Activated naive CD4-positive, alpha-beta T cell treated with Interleukin-2 at 50 U/mL for 16 hours (primary cell): ENCODE measurements at places on chromosomes 16 and 17.

- no peak for DNase-seq
These were observed 4.8 kb downstream of the GAS7 start for GRCh38 chr17:10193632-10194031.

GRCh38 chr17:74779501-74779900, 3.4 kb upstream of the NAT9 start:
- DNase-seq, result peak; percentile 26

GRCh38 chr16:2856061-2856670, 1.8 kb downstream of the PRSS22 start:
- peak; percentile 30 for DNase-seq

DNA sequence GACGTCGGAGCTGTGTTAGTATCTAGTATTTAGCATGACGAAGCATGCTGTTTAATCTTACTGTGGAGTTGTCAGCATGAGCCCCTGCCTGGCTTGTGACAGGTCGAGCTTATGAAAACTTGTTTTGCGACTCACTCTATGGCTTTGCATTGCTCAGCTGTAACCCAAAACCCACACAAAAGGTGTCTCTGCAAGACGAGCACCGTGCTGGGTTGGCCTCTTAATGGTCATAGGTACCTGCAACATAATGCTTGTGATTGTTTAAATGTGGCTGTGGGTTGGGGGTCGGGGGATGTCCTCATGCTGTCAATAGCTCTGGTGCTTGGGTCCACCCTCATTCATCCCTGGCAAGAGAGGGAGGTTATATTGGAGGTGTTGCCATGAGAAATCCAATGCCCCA, 5.4 kb downstream of the NTN1 start:
- no peak for DNase-seq

- DNase-seq, result no peak
These were observed 4.3 kb downstream of the TRAF4 start for GRCh38 chr17:28747801-28748750.

DNA sequence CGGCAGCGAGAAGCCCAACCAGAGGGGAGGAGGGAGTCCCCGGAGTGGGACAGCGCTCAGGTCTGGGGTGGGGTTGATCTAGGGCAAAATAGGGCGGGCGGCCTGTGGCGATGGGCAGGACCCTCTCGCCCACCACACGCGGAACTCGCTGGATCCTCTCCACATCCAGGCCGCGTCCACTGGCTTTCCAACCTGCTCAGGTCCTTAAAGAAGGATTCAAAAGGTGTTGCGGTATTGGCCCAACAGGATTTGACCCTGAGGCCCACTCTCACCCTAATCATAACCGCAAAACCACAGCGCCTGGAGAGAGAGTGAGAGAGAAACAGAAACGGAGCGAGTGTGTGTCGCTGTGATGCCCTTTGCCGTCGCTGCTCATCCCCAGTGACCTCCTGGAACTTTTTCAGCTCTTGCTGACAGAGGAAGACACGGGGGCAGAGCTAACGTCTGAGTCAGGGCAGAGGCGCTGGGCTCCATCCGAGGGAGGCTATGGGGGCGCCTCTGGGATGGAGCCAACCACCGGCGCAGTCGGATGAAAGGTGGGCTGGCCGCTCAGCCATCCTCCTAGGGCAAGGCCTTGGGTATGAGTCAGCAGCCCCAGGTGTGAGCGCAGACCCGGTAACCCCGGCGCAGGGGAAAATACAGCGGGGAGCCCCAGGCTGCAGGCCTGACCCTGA, 16.7 kb upstream of the OR1F1 start:
- peak; percentile 56 for DNase-seq

- no peak for DNase-seq
These were observed 1.3 kb upstream of the PCGF2 start for GRCh38 chr17:38749223-38750043.

- DNase-seq, result no peak
These were observed 28.8 kb upstream of the RMI2 start for GRCh38 chr16:11316331-11317015.

DNA sequence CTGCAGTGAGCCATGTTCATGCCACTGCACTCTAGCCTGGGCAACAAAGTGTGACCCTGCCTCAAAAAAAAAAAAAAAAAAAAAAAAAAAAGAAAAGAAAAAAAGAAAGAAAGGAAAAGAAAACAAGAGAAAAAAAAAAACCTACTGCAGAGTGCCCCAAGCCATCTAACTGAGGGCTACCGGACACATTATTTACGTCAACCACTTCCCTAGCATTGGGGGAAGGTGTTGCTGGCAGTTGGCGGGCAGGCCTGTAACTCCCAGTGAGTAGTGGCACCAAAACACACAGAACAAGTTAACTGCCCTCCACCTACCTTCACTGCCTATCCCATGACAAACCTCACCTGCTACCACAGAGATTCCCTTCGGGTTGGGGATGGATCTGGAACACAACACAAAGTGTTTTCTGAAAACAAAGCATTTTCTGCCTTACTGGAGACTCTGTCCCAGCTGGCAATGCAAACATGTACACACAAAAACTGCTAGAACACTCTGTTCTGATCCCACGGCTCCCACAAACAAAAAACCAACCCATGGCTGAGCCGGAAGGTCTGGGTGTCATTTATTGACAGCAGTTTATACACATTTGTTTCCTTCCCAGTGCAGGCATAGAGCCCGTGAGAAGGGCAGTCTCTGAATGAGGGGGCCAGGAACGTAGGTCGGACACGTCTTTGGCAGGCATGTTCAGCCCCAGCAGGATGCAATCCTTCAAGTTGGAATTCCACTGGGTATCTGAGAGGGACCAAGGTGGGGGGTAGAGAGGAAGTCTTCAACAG, 11.0 kb downstream of the PHB1 start:
- DNase-seq, result no peak

DNA sequence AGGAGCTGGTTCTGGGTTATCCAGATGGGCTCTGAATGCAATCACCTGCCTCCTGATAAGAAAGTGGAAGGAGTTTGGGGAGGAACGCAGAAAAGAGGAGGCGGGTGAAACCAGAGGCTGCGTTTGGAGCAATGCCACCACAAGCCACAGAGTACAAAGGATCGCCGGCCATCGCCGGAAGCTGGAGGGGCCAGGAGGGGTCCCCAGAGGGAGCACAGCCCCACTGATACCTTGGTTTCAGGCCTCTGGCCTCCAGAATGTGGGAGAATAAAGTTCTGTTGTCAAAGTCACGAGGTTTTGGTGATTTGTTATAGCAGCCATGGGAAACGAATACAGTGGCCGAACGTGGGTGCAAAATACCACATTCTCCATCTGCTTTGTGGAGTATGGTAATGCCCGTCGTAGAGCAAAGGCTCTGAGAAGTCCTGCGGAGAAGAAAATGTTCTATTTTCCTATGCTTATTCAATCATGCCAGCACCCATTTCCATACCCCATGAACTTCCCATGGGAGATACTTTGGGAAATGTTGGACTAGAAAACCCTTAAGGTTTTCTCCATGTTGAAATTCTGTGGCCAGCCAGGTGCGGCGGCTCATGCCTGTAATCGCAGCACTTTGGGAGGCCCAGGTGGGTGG, 51.4 kb downstream of the ZDHHC7 start:
- DNase-seq, result no peak

DNA sequence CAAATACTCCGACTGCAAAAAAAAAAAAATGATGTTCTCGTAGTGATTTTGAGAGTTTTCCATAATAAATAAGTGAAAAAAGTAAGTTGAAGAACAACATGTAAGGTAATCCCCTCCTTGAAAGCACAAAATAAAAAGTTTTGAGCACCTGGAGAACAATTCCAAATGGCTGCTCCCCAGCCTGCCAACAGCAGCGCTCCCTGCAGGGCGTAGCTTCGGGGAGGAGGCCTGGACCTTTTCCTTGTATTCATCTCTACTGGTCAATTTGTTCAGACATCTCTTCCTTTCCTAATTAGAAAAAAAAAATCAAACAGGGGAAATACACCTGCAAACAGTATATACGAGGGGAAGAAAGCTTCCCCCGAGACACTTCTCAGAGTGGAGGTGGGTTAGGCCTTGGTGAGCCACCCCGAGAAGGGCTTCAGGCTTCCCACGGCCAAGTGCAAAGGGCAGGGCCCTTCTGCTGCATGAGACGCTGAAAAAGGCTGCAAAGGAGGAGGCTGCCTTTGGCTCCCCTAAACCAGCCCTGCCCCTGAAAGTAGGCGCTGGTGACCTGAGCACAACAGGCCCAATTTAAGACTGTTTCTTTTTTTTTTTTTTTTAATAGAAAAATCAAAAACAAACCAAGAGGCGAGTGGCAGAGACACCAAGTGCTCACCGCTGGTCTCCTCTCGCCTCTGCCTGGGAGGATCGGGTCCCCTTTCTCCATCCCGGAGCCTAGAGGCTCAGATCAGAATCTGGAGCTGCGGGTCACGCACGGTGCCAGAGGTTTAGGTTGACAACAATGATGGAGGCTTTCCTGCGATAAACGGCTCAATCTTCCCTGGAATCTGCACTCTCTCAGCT, 193.1 kb upstream of the FOXF1 start:
- no peak for DNase-seq

GRCh38 chr16:56409195-56409594, 16.1 kb downstream of the AMFR start:
- DNase-seq, result no peak

DNA sequence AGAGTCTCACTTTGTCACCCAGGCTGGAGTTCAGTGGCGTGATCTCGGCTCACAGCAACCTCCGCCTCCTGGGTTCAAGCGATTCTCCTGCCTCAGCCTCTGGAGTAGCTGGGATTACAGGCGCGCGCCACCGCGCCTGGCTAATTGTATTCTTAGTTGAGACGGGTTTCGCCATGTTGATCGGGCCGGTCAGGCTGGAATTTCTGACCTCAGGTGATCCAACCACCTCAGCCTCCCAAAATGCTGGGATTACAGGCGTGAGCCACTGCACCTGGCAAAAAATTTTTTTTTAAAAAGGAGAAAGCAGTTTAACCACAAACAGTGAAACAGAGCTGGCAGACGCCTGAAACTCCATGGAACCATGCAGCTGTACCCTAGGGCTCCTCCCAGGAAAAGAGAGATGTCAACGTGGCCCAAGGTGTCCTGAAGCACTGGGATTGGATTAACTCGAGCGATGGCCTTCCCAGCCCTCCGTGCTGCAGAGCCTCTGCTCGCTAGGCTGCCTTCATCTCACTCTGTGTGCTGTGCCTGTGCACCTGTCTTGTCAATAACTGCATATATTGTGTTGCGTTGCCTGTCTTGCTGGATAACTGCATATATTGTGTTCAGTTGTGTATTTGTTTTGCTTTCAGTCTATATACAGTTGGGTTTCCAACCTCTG, 29.6 kb upstream of the FOXK2 start:
- DNase-seq, result no peak

DNA sequence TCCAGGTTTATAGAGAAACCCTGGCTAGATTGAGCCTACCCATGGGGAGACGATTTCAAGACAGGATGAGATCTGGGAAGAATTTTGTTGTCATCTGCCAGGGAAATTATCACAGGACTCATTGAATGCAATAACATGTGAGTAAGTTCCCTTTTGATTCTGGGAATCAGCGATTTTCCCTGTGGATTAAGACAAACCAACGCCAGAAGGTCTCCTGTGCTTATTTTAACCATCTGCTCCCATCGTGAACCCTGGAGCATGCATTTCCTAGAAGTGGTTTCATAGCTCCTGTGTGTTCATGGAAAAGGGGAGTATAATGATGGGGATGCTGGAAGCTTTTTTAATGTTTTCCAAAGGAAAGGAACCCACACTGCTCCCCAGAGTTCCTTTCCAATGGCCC, 21.0 kb upstream of the ARHGAP44 start:
- DNase-seq, result no peak

DNA sequence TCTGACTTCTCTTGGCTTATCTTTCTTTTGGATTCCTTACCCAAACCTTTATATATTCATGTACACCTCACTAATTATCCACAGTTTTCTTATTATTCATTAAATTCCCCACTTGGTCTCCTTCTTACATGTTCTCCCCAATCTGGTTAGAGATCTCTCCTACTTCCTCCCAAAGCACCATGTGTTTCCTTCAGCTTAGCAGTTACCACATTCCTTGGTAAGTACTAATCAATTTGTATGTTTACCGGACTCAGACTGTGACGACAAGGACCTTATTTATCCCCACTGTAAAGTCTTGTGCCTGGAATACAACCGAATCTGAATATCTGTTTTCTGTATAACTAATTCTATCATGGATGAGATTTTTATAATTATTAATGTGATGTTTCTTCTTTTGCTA, 389.5 kb downstream of the KCNJ2 start:
- DNase-seq, result no peak

DNA sequence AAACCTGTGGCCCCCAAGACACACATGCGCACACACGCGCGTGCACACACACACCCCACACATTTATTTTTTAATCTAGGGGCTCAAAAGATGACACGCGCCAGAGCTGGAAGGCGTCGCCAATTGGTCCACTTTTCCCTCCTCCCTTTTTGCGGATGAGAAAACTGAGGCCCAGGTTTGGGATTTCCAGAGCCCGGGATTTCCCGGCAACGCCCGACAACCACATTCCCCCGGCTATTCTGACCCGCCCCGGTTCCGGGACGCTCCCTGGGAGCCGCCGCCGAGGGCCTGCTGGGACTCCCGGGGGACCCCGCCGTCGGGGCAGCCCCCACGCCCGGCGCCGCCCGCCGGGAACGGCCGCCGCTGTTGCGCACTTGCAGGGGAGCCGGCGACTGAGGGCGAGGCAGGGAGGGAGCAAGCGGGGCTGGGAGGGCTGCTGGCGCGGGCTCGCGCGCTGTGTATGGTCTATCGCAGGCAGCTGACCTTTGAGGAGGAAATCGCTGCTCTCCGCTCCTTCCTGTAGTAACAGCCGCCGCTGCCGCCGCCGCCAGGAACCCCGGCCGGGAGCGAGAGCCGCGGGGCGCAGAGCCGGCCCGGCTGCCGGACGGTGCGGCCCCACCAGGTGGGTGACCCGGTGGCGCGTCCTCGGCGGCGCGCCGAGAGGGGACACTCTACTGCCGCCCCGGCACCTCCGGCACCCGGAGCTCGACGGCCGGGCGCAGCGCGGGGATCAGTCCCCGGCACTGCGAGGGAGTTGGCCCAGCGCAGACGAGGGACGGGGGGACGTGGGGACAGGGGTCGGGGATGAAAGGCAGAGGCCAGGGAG, at the start of gene STAT5A:
TSS of gene STAT5A (plus strand) at position 522 of the 826 bp plus-strand sequence. CDS start 914 bp downstream, outside the sequence.
- DNase-seq, result peak; percentile 81

DNA sequence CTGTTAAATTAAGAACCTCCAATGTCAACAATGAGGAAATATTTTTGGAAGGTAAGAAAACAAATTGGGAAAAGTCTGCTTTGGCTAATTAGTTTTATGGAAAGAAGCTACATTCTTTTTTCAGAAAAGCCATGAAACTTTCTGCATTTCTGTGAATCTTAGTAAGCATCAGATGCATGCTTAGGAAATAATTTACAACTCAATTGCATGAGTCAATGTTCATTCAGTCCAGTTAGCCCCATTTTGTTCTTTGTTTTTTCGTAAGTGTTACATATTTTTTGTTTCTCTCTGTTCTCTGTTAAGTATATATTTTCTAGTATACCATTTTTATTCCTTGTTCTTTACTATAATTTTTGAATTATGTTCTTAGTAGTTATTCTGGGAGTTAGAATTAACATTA, 195.2 kb upstream of the KIF2B start:
- no peak for DNase-seq
